Calu3 (cell line): ENCODE measurements at places on chromosomes 2 and 18. TPM values are rescaled to one million over a fixed set of nuclear protein-coding genes. Genes with fewer than 3 reads are reported as not detected.

GRCh38 chr18:62126737-62127136 lies 60.1 kb downstream of the PIGN start:
- no peak for DNase-seq

Gene SULT1C2
- total RNA-seq, result 2.0 and 5.2 TPM in 2 replicates

- DNase-seq, result no peak
These were observed 103.4 kb upstream of the RNU4ATAC start for GRCh38 chr2:121427187-121427689.

DNA sequence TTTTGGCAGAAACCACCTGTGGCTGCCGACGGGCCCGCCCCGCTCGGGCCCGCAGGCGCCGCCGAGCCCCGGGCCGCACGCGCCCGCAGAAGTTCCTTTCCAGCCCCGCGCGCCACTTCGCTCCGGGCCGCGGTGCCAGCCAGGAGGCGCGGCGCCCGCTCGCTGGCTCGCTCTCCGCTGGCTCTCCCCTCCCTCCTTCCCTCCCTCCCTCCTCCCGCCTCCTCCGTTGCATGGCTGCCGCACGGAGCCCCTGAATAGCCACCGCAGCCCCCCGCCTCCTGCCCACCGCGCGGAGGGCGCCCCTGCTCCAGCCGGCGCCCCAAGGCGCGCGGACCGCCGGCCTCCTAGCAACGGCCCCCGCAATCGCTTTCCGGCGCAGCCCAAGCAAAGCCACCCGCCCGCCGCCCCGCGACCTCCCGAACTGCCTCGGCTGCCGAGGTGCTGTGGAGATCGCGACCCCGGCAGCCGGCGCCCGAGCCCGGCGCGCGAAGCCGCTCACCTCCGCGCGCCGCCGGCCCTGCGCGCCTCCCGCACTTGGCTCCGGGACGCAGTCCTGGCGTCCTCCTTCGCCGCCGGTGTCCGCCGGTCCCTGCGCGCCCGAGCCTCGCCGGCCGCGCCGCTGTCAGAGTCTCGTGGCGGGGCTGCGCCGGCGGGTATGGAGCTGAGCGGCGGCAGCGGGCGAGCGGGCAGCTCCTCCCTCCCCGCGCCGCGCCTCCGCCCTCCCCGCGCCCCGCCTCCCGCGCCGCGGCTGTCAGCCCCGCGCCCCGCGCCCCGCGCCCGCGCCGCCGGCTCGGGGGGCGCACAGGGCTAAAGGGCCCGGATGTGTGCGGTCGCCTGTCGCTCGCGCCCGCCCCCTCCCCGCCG lies at the start of gene ZBTB7C:
Gene ZBTB7C, minus strand, starts transcription at position 657 of the 864 bp plus-strand sequence.
- DNase-seq, result peak; percentile 28

DNA sequence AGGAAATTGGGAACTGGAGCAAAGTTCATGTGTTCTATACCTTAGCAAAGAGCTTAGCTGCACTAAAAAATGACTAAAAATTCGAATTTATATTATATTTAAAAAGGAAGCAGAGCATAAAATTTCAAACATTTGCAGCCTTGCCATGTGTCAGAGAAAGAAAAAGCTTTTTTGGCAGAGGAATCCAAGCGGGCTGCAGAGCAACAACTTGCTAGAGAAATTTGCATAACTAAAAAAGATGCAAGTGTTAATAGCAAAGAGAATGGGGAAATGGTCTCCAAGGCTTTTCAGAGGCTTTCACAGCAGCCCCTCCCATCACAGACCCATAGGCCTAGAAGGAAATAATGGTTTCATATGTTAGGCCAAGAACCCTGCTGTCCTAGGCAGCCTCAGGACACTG lies 1315.9 kb downstream of the DSC3 start:
- no peak for DNase-seq

Gene SULT1C4
- total RNA-seq, result not detected in 2 replicates

- peak; percentile 12 for DNase-seq
These were observed 542 bp upstream of the CNNM3 start for GRCh38 chr2:96815326-96816126.

GRCh38 chr2:109513749-109514588 lies 99.8 kb downstream of the SEPTIN10 start:
- DNase-seq, result no peak

- no peak for DNase-seq
These were observed 1023.7 kb downstream of the BCL11A start for GRCh38 chr2:59529726-59530125.

DNA sequence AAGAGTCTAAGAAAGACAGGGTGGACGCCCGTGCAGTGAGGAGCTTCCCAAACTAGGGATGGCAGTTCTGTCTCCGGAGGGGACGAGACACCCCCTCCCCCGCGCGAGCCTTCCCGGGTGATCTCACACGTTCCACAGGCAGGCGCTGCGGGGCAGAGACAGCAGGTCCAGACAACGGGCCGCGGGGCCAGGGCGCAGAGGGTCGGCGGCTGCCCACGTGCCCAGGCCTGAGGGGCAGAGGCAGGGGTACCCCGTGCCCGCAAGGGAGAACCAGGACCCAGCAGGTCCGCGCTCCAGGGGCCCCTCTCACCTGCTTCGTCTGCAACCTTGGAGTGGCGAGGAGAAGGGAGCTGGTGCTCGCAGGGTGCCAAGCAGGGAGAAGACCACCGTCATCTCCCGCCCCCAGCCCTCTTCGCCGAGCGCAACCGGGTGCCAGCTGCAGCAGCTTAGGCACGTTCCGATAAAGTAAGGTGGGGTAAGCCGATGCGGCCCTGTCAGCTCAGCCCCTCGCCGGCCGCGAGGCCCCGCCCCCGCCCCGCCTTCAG lies at the start of gene GPR155:
Gene GPR155, minus strand, starts transcription at position 467 of the 545 bp plus-strand sequence. CDS start 5,073 bp downstream, outside the sequence.
- peak; percentile 60 for DNase-seq

DNA sequence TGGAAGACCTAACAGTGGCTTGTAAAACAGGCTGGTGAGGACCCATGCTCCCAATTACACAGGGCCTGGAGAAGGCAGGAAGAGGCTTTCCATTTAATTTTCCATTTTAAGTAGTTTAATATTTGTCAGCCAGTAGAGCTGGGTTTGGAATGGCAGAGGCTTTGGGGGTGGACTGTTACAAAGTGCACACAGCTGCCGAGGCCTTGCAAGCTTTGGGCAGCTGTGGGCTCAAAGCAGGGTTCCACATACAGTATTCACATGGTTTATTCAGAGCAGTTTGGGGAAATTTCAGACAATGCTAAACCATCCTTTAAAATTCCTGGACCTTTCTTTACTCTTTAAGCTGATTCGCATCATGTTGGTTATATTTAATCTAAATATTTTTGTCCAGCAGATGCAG lies 132.6 kb downstream of the WDSUB1 start:
- no peak for DNase-seq

DNA sequence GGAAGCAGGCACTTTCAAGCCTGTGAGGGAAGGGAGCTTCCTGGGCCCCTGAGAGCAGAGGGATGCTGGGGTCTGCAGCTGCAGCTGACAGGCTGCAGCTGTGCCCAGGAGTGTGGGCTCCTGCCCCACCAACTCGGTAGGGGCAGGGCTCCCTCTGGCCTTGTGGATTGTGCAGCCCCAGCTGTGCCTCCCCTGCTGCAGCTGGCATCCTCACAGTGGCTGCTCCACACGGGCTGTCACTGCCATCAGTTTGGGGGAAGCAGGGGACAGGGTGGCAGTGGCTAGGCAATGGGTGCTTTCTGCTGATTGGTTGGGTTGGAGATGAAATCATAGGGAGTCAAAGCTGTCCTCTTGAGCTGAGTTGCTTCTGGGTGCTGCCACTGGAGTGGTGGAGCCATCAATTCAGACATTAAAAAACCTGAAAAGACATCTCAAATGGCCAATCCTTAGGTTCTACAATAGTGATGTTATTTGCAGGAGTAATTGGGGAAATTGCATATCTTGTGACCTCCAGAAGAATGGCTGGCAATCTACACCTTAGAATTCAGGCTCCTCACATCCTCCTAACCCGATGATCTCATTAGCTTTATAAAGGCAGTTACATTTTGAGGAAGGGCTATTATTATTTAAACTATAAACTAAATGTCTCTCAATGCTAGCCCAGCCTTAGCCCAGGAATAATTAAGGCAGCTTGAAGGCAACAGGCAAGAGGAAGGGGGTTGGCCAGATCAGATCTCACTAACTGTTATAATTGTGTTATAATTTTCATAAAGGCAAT lies 41.3 kb downstream of the FAM171B start:
- no peak for DNase-seq

Gene MTLN
- total RNA-seq, result 54.1 and 56.9 TPM in 2 replicates

GRCh38 chr18:9905401-9905922 lies 8.4 kb upstream of the VAPA start:
- no peak for DNase-seq

GRCh38 chr2:158557752-158558151 lies 101.0 kb downstream of the PKP4 start:
- DNase-seq, result no peak

GRCh38 chr2:227428731-227429285 lies 41.1 kb upstream of the SCYGR1 start:
- DNase-seq, result no peak

Gene SERPINB2
- total RNA-seq, result 39.2 and 85.1 TPM in 2 replicates

DNA sequence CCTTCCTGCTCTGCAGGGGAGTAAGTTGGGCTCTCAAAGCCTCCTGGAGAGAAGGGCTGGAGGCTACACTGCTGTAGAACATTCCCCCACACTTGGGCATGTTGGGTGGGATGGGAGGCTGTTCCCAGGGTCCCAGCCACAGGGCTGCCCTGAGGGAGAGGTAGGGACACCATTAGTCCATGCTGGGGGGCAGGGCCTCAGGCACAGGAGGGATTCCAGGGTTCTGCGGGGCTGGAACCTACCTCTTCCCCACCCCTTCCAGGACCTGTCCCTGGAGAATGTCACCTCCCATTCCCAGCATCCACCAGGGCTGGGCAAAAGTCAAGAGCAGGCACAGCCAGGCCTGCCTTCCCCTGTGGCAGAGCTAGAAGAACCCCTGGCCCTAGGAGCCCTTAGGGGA lies 6.9 kb upstream of the ADRA2B start:
- no peak for DNase-seq

Gene WDPCP
- 7.4 and 9.0 TPM in 2 replicates for total RNA-seq

Gene LOXHD1
- total RNA-seq, result not detected in 2 replicates

DNA sequence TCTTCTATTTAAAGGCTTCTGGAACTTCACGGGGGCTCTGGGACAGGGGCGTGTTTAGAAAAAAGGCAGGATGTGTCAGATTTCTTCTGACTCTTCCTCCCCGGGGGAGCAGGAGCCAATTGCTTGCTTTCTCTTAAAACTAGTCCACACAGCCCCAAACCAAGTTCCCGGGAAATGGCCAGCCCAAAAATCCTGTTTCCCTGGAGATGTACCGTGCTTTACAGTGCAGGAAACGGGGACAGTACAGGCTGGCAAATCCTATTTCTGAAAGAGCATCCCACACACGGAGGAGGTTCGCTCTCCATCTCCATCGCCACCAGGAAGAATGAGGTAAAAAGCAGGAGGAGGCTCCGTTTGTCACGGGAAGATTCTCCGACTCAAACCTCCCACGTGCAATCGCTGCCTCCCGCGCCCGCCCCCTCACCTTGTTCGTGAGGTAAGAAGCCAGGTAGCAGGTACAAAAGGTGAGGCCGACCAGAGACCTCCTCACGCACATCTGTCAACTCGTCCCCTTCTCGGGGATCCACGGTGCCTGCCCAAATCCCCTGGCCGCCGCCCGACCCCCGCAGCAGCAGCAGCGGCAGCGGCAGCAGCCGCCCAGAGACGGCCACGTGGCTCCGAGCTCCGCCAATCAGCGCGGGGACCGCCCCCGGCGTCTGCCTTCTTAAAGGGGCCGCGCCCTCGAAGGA lies 15.6 kb upstream of the RIOK3 start:
- peak; percentile 87 for DNase-seq

Gene STK39
- total RNA-seq, result 100 and 110 TPM in 2 replicates

GRCh38 chr2:190978389-190979053 lies 35.5 kb downstream of the STAT1 start:
- DNase-seq, result no peak

DNA sequence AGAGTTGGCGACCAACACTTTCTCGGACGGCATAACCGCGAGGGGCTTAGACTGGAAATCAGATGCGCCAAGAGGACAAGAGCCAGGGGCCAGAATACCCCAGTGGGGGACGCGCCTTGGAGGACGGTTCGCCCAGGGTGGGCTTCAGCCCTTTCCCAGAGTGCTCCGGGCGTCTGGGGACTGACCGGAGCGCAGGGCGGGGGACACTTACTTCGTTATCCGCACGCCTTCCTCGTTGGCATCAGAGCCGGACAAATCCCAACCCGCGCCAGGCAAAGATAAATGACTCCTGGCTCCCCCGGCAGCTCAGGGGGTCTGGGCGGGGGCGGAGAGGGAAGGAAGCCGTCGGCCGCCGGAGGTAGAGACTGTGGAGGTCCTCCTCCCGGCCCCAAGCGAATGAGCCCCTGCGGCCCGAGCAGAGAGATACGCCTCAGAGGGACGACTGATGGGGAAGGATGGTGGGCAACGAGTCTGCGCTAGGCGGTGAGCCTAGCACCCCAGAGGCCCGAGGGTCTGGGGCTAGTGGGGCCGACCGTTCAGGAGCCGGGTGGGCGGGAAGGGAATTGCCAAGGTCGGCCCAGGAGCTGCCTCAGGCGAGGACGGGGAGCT lies 4.7 kb upstream of the SATB2 start:
- no peak for DNase-seq

GRCh38 chr2:108916122-108916795 lies 72.8 kb downstream of the EDAR start:
- no peak for DNase-seq

- DNase-seq, result peak; percentile 62
These were observed 48.2 kb downstream of the HAUS1 start for GRCh38 chr18:46152436-46152807.

Gene ATF2
- total RNA-seq, result 46.1 and 53.9 TPM in 2 replicates

Gene GAD1
- 11.2 and 11.5 TPM in 2 replicates for total RNA-seq

DNA sequence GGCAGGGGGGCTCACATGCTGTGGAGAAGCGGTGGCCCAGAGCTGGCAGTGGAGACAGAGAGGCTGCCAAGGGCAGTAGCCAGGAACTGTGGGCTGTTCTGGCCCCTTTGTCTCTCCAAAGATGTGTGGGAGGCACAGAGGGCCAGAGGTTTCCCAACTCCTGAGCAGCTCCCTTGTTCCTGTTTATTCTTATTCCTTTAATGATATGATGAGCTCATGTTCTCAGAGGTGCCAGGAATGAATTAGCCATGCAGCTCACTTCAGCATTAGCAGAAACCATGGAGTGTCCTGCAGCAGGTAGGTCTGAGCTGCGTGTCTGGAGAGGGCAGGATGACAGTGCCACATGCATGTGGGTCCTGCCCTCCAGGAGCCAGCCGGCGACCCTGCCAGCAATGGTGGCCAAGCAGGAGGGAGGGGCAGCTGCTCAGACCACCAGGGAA lies 77.9 kb upstream of the FZD7 start:
- DNase-seq, result no peak

- DNase-seq, result no peak
These were observed 5.4 kb downstream of the ITSN2 start for GRCh38 chr2:24354957-24355356.

DNA sequence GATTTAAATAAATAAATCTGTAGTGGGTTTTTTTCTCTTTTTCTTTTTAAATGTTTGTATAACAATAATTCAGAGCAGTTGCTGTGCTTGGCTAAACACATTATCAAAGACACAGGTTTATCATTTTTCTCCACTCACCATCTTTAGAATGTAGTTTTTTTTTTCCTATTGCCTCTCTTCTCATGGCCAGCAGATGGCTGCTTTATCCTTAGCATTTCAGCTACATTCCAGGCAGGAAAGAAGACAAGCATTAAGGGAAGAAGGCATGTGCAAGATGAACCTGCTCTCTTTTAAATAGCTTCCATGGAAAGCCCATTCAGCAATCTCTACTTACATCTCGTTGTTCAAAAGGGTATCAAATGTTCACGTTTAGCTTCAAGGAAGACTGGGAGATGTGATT lies 42.6 kb downstream of the ARHGAP15 start:
- DNase-seq, result no peak

Gene RAX
- not detected in 2 replicates for total RNA-seq
